Mesothelial cell of epicardium (in vitro differentiated cells): ENCODE measurements at places on chromosomes 3 and 15.

DNA sequence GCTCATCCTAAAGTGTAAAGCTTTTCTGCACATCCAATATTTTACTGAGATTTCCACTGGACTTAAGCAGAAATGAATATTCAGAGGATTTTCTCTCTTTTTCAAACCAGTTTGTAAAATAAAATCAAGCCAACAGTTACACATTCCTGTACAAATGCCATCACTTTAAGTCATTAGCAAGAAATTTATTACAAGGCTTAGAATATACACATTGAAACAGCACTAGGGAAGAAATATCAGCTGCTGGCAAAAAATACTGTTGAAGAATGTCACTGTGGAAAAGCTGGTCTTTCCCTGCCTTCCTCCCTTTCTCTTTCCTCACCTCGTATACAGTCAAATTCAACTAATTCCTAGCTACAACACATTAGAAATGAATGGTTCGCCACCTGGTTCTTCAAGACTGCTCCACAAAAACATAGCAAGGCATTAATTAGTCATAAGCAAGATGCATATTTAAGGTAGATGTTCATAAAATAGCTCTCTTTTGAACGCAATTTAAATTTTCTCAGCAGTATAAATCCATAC, 21.3 kb downstream of the PLOD2 start:
- H3K36me3 ChIP-seq: no peaks in the 10 kb centered on the region
- DNase-seq: no peak
- no peak overlapping the region for H3K4me3 ChIP-seq
- H3K27ac ChIP-seq: no peak overlapping the region

DNA sequence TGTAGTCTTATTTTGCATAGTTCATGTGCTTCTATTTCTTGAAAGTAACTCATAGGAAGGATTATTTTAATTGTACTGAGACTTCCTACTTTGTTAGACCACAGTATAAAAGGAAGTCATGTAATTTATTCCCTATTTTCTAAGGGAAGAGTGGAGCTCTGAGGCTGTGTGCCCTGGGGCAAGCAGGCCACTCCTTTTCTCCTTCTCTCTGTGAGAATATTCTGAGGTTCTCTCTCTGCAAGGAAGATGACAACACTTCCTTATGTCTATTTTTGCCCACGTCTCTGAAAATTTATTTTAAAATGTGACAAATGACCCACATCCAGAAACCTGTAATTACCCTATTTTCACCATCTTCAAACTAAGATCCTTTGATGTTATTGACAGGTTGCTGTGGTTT, 11.0 kb downstream of the KCTD6 start:
- DNase-seq: no peak
- H3K4me3 ChIP-seq: no peak overlapping the region
- peaks cover 23% of the 10 kb centered on the region for H3K4me1 ChIP-seq
- H3K36me3 ChIP-seq: peaks cover 17% of the 10 kb centered on the region
- no peak overlapping the region for H3K27ac ChIP-seq

GRCh38 chr3:68007621-68008226, 353.3 kb upstream of the SUCLG2 start:
- no peak overlapping the region for H3K27ac ChIP-seq
- peaks cover 7% of the 10 kb centered on the region for H3K4me1 ChIP-seq
- peak; percentile 56 for DNase-seq
- no peaks in the 10 kb centered on the region for H3K36me3 ChIP-seq
- H3K27me3 ChIP-seq: peaks cover 71% of the 10 kb centered on the region

- H3K4me3 ChIP-seq: no peak overlapping the region
- no peaks in the 10 kb centered on the region for H3K36me3 ChIP-seq
- no peaks in the 10 kb centered on the region for H3K27me3 ChIP-seq
- H3K4me1 ChIP-seq: peaks cover 19% of the 10 kb centered on the region
Observed at GRCh38 chr3:60730371-60730770, 520.9 kb downstream of the FHIT start.

- no peak overlapping the region for H3K4me3 ChIP-seq
- no peak overlapping the region for H3K27ac ChIP-seq
- no peaks in the 10 kb centered on the region for H3K4me1 ChIP-seq
- peaks cover 78% of the 10 kb centered on the region for H3K27me3 ChIP-seq
- H3K36me3 ChIP-seq: no peaks in the 10 kb centered on the region
Observed at GRCh38 chr3:36596419-36596818, 167.9 kb downstream of the DCLK3 start.

- peaks cover 10% of the 10 kb centered on the region for H3K4me1 ChIP-seq
- no peak overlapping the region for H3K27ac ChIP-seq
- DNase-seq: no peak
Observed at GRCh38 chr15:75776065-75776423, 63.4 kb upstream of the CSPG4 start.

GRCh38 chr3:46393011-46393410, 13.9 kb downstream of the CCR5AS start:
- H3K4me3 ChIP-seq: no peak overlapping the region
- DNase-seq: no peak
- peaks cover 42% of the 10 kb centered on the region for H3K27me3 ChIP-seq
- no peaks in the 10 kb centered on the region for H3K36me3 ChIP-seq

GRCh38 chr3:121992601-121993560, 29.2 kb downstream of the ILDR1 start:
- no peaks in the 10 kb centered on the region for H3K27me3 ChIP-seq
- no peaks in the 10 kb centered on the region for H3K36me3 ChIP-seq
- H3K27ac ChIP-seq: no peak overlapping the region
- peaks cover 10% of the 10 kb centered on the region for H3K4me1 ChIP-seq
- DNase-seq: no peak

- H3K36me3 ChIP-seq: peaks cover 4% of the 10 kb centered on the region
- no peak overlapping the region for H3K4me3 ChIP-seq
- no peak for DNase-seq
Observed at GRCh38 chr3:58529516-58530353, 7.3 kb downstream of the ACOX2 start.
